ENCODE measurements at places on chromosomes 5 and 9.

- DNase-seq, result no peak
Observed at GRCh38 chr9:12643686-12644085, 49.5 kb upstream of the TYRP1 start.

DNA sequence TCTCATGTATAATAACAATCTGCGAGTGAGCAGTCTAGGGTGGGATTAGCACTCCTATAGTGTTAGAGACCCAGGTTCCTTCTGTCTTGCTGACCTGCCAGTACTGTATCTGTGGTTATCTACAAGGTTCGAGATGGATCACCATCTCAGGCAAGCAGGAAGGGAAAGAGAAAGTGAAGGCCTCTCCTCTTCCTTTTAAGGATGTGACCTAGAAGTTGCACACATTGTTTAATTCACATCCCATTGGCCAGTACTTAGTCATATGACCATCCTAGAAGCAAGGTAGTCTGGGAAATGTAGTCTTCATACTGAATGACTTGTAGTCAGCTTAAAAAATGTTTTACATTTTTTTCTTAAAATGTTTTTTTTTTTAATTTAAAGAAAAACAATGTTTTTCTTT is 168.6 kb downstream of the CARTPT start:
- no peak for DNase-seq

DNA sequence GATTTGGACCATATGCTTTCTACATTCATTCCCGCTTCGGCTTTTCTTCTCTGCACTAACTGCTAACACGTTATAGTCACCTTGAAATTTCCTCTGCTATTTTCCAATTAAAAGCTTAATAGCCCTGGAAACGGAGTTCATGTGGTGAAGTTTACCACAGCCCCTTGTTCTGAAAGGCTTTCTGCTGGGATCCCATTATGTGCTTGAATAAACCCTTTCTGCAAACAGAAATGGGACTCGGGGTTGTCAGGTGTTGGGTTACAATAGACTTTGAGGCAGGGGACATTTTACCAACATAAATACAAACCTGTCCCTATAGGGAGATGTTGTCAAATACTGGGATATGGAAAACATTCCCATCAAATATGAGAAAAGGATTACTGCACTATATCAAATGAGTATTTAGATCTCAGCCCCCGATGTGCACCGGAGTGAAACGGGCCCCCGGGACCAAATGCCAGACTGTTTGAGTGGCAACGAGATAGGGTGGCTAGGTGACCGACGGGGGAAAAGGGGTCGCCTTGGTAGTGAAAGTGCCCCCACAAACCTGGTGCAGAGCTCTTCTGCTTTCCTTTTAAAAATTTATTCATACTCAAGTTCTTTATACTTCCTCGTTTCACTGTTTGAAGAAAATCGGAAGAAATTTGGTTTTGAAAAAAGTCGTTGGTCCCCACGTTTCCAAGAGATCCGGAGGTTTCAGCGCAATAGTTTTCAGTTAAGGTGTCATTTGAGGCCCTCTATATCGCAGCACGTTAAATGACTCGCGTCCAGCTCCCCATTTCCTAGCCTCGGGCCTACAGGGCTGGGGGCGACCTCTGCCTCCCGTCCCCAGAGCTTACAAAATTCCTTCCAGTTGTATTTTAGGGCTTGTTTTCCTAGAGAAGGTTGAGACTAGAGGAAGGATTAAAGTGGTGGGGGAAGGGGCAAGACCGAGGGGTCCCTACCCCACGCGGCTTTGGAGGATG is 2.1 kb upstream of the DMRT3 start:
- no peak for DNase-seq

GRCh38 chr9:121992571-121993212 is 100.4 kb downstream of the TTLL11 start:
- peak; percentile 43 for DNase-seq

- no peak for DNase-seq
Observed at GRCh38 chr5:139402561-139403158, 1.2 kb downstream of the SPATA24 start.

DNA sequence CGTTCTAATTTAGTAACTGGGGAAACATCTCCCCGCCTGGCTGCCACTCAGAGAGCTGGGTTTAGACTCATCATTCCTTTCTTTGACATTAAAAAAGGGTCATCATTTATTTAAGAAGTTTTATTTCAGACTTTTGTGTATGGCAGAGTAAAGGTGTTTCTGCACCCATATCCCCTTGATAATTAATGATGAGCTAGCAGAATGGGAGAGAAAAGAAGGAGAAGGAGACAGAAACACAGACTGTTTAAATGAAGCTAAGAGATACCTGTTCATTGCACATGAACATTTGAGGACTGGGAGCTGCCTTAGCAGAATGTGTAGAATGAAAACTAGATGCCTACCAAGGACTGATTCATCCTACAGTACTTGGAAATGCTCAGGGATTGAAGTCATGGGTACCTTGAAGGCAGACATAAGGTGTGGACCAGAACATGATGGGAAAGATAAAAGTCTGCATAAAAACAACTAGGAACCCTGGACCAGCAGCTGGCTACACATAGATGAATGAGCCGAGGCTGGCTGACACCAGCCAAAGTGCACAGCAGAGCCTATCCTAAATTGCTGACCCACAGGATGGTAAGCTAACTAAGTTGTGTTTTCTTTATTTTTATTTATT is 48.3 kb upstream of the SPATA31C2 start:
- DNase-seq, result no peak

GRCh38 chr5:154273028-154273617 is 82.6 kb downstream of the GALNT10 start:
- no peak for DNase-seq

- DNase-seq, result no peak
Observed at GRCh38 chr9:78879324-78880100, 582.6 kb downstream of the PSAT1 start.
